Lung (tissue), 17 donors: ENCODE measurements at places on chromosomes 5 and 9.

DNA sequence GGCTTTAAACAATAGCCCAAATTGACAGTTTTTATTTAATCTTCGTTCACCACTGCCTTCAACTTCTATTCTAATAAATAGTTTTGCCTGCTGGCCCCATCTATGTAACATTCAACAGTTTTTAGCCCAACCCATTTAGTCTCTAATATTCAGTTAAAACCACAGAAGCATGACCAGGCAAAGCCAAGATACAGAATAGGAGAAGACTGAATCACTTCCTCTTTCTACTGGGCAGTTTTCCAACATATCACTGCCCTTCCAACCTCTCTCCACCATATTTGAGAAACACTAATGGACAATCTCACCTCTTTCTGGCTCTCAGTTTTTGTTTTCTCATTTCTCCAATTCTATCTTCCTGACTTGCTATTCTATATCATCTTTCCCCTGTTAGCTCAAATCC, 352.9 kb downstream of the DNAH5 start:
- no peak for DNase-seq

DNA sequence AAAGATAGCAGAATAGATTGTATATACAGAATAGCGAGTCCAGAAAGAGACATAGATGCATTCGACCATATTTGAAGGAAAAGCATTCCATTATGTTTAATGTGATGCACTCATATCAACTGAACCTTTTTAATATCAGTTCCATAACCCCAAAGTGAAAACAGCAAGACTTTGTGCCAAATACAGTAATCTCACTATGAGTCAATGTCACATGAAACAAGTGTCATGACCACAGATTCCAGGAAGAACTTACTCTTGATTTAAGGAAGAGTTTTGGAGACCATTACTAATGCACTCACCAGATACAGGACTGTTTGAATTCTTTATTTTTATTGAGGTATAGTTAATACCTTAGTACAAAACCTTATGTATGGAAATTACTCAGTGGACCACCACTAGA, 220.5 kb downstream of the SH3GL2 start:
- DNase-seq, result no peak

DNA sequence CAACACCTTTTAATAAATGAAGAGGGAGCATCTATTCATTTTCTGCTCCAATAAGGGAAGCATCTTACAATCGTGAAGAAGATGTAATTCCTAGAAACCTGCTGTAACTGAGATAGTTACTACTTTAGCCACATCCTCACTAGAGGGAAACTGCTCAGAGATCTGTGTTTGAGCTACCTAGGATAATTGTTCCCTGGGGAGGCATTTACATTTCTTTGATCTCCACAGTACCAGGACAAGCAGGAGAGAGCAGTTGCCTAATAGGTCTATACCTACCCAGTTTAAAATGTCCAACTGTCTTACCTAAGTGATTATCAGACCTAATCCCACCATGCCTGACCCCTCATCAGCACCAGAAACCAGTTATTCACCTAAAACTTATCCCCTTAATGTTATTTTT, 196.9 kb downstream of the TUSC1 start:
- DNase-seq, result no peak

- no peak for DNase-seq
Observed at GRCh38 chr9:86511614-86512360, 157.6 kb upstream of the TUT7 start.
